ENCODE measurements at places on chromosomes 2 and 18.
A peak's percentile ranks its signal among the peaks of the same experiment; 100 is the strongest.

- DNase-seq: no peak
Measured at GRCh38 chr2:152446213-152446612, 111.2 kb downstream of the FMNL2 start.

GRCh38 chr2:121069434-121069969, 215.5 kb downstream of the TFCP2L1 start:
- no peak for DNase-seq

DNA sequence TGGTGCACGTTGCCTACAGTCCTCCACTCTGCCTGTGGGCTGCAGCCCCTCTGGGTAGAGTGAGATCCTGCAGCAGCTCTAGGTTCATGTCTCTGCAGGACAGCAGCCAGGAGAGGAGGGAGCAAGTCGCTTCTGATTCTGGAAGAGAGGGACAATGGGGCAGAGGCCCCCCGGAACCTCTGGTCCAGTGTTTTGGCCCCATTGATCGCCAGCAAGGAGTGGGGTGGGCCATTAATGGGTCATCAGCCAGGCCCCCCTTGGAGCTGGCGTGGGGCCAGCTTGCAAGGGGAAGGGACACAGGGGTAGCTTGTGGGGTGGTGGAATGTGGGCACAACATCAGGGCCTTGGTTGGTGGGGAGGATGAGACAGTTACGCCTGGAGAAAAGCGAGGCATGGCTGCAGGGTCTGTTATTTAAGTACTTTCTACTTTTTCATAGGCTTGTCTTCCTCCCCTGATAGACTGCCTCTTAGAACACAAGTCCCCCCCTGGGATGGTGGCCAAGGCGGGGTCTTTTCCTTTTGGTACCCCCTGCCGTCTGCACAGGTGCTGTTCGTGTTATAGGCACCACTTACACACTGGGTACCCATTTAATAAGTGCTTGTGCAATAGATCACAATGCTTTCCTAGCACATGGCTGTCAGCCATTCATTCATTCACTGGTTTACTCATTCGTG, 44.6 kb downstream of the INHBB start:
- DNase-seq: no peak

DNA sequence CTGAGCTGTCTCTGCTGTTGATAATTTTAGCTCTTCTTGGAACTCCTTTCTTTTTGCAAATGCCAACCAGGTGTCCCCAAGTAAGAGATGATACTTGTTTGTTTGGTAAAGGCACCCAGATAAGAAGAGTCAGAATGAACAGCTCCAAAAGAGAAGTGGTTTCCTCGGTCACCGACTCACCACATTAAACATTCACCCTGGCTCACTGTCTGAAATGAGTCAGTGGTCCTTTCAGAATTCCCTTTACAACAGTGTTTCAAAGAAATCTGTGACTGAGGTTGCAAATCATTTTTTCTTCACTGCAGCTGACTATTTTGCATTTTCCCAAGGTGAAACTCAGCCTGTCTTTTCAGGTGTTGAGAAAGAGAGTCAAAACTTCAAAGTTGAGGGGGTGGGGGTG, 16.2 kb upstream of the CXCR4 start:
- no peak for DNase-seq

DNA sequence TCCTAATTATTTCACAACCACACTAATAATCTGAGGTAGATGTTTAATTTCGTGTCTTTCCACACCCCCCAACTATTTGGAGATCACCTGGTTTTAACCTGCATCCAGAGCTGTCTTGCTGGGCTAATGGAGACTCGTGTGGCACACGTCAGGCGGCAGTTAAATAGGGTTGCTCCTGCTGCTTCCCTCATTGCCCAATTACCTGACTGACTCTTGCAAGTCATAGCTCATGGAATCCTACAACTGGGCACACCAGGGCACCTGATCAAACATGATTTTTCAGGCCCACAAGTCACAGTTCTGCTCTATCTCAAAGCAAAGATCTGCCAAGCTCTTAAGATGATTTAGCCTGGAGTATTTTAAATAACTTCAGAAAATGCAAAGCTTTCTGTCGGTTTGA, 1430.4 kb upstream of the ACVR2A start:
- no peak for DNase-seq

DNA sequence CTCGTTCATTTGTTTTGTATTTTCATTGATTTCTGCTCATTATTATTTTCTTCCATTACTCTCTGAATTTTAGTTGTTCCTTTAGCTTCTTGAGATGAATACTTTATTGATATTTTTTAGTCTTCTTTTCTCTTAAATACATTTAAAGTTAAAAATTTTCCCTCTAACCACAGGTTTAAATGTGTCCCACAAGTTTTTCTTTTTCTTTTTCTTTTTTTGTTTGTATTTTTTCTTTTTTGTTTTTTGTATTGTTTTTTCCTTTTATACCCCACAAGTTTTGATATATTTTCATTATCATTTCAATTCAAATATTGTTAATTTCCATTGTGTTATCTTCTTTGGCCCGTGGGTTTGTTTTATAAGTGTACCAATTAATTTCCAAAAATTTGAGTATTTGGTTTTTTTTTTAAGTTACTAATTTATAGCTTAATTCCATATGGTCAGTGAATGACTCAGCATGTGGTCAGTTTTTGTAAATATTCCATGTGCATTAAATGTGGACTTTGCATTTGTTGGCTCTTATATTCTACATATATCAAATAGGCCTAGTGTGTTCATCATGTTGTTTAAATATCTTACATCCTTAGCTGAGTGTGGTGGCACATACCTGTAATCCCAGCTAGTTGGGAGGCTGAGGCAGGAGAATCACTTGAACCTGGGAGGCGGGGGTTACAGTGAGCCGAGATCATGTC, 16.2 kb downstream of the CENPO start:
- no peak for DNase-seq

DNA sequence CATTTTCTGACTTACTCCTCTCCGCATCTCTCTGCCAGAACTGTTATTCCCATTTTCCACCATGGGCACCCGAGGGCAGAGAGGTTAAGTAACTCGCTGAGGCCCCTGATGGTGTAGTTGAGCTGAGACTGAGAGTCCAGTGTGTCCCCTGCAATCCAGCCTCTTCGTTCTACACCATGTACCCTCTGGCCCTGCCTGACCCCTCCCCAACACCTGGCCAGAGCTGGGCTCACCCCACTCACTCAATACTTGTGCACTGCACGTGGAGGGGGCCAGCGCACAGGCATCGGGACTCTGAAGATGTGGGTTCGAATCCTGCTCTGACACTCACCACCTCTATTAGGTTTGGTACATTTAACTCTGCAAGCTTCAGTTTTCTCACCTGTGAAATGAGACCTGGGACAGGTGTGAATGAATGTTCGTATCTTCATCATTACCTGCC, 24.3 kb upstream of the FOSL2 start:
- no peak for DNase-seq

DNA sequence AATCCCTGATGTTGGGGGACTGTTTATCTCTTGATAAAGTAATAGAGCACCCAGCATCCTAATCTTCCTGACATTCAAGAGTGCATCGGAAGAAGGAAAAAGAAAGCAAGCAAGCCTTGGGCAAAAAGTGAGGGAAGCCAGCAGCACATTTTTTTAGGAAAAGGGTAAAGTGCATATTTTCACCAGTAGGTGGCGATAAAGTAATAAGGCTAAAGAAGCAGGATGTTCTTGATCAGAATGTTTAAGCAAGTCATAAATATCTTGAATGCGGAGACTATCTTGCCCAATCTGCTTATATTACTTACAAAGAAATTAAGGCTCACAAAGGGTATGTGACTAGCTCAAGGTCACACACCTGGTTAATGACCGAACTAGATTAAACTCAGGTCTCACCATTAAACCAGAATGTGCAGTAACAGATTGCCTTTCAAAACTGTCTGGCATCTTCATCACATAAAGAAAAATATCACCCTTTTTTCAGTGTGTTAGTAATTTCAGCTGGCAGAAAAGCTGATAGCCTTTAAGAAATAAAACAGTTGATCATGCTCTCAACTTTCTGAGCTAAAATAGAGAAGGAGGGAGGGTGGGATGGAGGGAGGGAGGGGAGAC, 83.8 kb downstream of the VIT start:
- peak; percentile 64 for DNase-seq

- DNase-seq: no peak
Measured at GRCh38 chr2:75606761-75607399, 39.7 kb upstream of the MRPL19 start.

- DNase-seq: no peak
Measured at GRCh38 chr2:189553504-189554088, 27.0 kb downstream of the SLC40A1 start.

DNA sequence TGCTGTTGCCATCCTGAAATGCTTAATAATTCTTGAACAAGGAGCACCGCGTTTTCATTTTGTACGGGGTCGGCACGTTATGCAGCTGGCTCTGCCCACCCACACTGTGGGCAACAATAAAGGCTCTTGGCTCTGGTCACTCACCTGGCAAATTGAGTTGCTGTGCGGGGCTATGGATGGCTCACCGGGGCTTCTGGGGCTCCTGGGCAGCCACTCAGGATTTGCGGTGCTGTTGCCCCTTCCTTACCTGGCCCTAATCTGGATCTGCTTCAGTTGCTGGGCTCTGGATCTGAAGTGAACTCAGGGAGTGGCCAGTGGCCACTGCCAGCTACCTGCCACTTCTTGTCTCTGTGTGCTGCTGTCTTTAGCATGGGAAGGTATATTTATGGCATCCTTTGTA, 22.7 kb downstream of the RHOB start:
- DNase-seq: no peak

Data from hematopoietic multipotent progenitor cell treated with erythropoietin and hydrocortisone succinate and interleukin-3 and kit ligand, for 15 days (in vitro differentiated cells).